ENCODE measurements at places on chromosomes 4 and X.

- no peak for DNase-seq
Observed at GRCh38 chr4:87241336-87241735, 20.9 kb upstream of the KLHL8 start.

DNA sequence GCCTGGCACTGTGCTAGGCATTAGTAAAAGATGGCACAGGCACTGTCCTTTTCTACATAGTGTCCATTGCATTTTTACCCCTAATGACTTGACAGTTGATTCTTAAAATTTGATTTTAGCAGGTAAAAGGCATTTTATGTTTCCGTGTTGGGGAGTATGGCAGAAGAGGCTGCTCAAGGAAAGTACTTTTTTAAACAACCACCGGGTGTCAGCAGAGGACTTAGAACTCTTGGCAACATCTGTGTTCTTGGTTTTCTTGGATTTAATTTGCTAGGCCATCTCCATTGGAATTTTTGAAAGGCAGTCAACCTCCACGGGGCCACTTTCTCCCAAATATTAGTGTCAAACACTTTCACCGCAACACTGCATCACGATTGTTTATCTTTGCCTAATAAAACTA is 102.9 kb downstream of the TSPAN7 start:
- no peak for DNase-seq

DNA sequence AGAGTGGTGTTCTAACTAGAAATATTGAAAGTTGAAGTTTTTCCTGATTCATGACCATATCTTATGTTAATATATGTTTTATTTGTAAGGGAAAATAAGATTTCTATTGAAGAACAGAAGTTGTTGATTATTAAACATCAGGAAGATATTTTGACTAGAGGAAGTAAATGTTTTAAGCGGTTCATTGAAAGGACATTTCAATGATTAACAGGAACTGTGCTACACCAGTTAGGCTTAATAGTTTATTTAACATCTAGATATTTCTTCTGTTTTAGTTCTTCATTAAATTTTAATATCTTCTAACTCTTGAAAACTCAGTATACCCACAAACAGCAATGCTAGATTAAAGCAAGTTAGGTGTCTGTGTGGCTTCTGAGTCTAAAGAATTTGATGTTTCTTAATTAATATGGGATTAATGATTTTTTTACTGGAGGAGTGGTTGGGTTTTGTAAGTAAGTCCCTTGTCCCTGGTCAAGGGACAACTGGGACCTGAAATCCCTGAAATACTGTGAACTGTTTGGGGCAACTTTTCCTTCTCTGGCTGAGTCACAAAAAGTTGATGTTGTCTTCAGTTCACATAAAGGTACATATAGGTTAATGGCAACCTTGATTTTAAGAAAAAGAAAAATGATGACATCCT is 42.9 kb upstream of the CYP4V2 start:
- DNase-seq: no peak

GRCh38 chr4:18213576-18214198 is 192.1 kb upstream of the LCORL start:
- DNase-seq: no peak
